ENCODE measurements at places on chromosomes 12 and 14.
A peak's percentile ranks its signal among the peaks of the same experiment; 100 is the strongest.

- DNase-seq: no peak
Observed at GRCh38 chr14:92676403-92677086, 71.9 kb downstream of the LGMN start.

DNA sequence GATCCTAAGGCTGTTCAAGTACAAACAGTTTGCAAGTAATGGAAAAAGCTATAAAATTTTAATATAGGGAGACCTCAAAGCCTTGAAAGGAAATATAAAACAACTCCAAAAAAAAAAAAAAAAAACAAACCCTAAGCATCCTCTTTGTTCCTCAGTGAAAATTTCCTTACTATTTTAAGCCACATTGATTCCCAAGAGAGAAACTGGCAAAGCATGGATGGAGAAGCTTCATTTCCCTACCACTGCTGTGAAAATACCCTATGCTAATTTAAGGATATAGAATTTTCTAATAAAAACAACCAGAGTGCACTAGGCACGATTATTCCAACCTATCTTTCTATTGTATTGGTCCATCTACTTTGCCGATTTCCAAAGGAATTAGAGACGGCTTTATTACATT lies 283.1 kb downstream of the CACNA1C start:
- DNase-seq: no peak

- DNase-seq: no peak
Observed at GRCh38 chr14:104189629-104190335, 51.4 kb downstream of the KIF26A start.

GRCh38 chr14:95488376-95489213 lies 27.9 kb downstream of the SYNE3 start:
- DNase-seq: no peak

GRCh38 chr12:93772003-93772700 lies 95.0 kb downstream of the CRADD start:
- DNase-seq: no peak

- DNase-seq: no peak
Observed at GRCh38 chr12:49491823-49492222, 47.0 kb upstream of the KCNH3 start.

DNA sequence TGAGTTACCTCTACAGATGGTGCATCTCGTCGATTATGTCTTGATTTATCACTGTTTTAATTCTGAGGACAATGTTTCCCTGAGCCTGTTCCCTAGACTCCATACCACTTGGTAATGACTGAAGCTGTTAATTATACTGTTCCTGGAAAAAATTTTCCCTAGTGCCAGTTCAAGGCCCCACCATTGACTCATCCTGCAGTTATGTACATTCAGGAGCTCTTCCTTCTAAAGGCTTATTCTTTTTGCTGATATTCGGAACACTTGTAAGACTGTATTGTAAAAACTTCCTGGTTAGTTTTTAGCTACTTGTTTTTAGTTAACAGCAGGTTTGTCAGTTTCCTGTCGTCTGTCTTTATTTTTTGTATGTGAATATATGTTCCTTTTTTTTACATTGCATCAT lies 30.4 kb upstream of the PPP2R5E start:
- DNase-seq: no peak

DNA sequence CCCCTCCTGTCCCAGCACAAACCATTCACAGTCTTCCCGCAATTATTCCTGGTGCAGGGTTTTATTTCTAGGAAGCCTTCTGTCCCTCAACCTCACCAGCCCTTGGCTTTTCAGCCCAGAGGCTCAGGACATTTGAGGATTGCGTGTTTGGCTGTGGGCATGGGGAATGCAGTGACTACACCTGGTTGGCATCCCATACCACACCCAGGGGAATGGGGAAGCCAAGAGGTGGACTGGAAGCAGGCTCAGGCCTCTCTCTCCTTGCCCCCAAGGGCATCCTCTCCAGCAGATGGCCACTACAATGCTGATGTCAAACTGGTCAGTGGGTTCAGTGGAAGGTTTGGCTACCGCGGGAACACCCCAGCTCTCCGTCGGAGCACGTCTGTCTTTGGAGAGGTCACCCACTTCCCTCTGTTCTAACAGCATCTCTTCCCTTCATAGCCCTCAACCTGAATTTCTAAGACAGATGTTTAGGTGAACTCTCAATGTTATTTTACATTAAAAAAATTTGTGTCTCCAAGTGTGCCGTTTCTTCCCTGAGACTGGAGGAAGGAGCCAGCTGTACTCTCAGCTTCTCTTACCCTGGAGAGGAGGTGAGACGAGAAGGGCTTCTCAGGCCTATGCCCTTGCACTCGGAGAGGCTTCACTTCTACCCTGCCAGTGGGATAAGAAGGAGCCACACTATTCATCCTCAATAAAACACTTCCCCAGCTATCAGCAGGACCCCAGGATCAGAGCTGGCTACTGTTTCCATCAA lies 35.5 kb downstream of the DCAF4 start:
- DNase-seq: no peak

DNA sequence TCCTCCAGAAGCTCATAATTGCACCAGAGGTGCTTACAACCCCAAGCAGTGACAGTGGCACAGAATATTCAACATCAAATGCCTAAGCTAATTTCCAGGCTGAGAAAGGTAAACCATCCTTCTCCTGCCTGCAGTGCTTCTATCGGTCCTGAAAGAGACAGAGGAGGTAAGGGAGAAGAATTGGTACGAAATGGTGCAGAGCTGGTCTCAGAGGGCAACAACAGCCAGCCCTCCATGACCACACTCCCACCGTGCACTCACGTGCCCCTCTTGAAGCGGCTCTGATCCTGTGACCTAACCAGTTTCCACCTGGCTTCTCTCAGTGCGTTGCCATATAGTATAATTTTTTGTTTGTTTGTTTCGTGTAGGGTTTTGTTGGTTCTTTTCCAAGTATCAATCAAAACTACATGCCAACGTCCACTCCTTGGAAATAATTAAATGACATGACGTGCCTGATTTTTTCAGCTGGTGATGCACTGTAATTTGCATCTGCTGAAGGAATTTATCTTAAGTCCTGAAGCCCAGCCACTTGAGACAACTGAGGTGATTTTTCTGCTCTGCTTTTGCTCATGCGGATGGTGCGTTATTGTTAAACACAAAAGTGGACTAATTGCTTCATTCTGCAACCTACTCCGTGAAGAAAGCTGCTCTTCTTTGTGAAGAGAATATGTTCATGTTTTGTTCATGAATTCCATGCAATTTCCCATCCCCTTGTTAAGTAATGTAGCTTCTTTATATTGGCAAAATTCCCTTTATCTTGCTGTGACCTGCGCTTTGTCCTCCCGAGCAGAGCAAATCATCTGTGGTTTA lies 1.3 kb upstream of the ATP2A2 start:
- no peak for DNase-seq

DNA sequence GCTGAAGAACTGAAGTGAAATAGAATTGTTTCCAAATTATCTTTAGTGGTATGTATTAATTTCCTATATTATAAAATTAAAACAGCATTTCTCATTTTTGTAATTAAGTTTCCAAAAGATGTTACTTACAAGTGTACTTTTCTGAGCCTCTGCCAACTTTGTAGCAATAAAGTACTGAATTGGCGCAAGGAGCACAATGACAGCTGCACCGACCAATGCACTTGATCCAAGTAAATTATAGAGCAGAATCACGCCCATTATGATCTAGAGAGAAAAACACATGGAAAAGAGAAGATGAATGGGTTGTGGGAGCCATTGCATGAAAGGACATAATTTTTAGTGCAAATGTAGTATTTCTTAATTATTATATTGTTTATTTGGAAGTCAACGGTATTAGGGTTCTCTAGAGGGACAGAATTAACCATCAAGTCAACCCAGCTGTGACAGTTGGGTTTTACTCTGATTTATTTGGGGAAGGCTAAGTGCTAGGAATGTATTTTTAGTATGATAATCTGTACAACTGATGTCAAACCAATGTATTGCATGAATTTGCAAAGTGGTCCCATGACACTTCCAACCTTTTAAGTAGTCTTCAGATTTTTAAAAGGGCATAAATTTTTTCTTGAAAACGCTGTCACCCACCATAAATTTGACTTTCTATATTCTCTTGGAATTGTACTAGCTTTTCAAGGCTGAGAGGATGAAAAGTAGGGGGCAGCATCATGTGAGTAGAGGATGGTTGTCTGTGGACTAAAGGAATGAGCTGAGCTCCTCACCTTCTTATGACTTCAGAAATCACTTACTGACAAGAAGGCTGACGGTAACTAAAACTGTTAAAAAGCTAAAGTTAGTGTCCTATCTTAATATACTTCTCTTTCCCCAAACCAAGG lies 33.0 kb downstream of the ABCC9 start:
- DNase-seq: no peak

- DNase-seq: no peak
Observed at GRCh38 chr14:87139299-87139698, 853.7 kb downstream of the GALC start.

DNA sequence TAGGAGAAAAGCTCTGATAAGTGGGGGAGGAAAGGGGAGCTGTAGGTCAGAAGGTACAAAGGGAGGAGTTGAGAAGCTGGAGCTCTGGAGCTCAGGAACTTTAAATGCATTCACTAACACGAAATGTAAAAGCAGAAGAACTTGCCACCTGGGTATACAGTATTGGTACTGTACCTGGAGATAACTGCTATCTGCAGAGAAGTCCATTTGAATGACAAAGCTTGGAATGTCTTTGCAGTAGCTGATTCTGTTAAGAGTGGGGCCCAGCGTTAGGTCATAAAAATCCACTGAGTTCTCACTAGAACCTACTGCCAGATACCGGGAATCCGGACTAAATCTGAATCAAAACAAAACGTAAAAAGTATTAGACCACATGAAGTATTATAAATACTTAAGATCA lies 55.6 kb downstream of the ZC3H14 start:
- DNase-seq: no peak

- DNase-seq: no peak
Observed at GRCh38 chr14:64826845-64827244, 52.9 kb downstream of the SPTB start.

DNA sequence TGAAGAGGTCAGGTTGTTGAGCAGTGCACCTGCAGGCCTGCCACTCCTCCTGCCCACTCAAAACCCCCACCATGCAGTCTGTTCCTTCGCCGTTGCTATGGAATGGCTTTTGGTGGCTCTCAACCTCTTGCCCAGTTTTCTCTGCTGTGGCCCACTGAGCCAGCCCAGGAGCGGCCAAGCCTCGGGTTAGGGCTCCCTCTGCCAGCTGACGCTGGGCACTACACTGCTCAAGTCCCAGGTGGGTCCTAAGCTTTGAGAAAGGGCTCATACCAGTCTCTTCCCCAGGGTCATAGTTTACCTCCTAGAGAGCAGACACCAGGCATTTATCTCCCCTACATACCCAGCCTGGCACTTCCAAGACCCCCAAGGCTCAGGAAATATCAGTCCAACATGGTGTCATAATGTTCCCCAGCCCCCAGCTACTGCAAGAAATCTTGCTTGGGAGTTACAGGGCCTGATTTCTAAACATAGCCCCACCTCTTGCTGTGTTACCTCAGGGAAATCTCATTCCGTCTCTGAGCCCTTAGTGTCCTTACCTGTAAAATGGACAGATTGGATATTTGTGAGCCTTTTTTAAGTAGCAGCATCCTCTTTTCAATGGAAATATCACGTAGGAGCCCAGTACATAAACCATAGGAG lies 59.4 kb downstream of the TSPAN11 start:
- DNase-seq: peak; percentile 75

GRCh38 chr12:57089271-57090245 lies 644 bp downstream of the NAB2 start:
- no peak for DNase-seq

GRCh38 chr12:21800011-21800410 lies 25.5 kb upstream of the KCNJ8 start:
- no peak for DNase-seq

DNA sequence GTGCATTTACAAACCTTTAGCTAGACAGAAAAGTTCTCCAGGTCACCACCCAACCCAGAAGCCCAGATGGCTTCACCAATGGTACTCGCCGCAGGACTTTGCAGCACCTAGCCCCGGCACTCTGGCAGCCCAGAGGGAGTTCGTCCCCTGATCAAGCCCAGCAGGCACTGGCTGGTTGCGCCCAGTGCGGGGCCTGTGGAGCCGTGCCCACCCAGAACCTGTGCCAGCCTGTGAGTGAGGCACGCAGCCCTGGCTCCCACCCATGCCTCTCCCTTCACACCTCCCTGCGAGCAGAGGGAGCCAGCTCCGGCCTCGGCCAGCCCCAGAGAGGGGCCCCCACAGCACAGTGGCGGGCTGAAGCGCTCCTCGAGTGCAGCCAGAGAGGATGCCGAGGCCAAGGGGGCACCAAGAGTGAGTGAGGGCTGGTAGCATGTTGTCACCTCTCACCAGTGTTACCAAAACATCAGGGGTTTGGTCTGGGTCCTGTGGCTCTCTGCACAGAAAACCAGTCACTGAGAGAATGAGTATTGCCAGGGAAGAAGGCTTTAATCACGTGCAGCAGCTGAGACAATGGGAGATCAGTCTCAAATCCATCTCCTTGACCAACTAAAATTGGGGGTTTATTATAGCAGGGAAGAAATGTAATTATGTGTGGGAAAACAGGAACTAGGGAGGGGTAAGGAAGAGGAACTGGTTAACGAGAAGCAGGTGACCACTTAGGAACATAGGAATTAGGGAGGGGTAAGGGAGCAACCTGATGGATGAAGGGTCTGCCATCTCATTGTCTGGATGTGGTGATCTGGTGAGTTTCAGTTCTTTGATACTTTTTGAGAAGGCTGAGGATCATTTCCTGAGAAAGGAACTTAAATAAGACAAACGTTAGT lies 151.3 kb downstream of the NUBPL start:
- DNase-seq: no peak

DNA sequence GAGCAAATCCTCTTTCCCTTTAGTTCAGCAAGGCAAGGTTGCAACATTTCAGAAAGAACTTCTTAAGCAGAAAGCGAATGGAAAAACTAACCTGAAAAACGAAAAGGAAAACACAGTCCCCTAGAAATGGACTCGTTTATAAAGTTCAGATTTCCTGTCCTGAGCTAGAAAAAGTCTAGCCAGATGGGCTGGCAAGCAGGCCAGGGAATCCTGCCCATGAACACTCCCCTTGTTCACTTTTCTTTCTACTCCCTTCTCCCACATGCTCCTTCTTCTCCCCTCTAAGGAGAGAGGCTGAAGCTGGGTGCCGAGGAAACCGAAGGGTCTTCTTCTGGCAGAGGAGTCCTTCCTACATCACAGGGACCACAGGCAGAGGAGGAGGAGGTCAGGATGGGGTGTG lies 27.1 kb downstream of the LTBP2 start:
- no peak for DNase-seq

GRCh38 chr14:60757567-60758002 lies 23.0 kb downstream of the MNAT1 start:
- DNase-seq: no peak

Data from HuH-7.5 (cell line).